ENCODE measurements at places on chromosomes 3 and 15.
A peak's percentile ranks its signal among the peaks of the same experiment; 100 is the strongest.

- DNase-seq: peak; percentile 80
Observed at GRCh38 chr15:31396881-31397560, 70.4 kb downstream of the KLF13 start.

GRCh38 chr3:32237670-32238452 is 619 bp upstream of the CMTM8 start:
- no peak for DNase-seq

DNA sequence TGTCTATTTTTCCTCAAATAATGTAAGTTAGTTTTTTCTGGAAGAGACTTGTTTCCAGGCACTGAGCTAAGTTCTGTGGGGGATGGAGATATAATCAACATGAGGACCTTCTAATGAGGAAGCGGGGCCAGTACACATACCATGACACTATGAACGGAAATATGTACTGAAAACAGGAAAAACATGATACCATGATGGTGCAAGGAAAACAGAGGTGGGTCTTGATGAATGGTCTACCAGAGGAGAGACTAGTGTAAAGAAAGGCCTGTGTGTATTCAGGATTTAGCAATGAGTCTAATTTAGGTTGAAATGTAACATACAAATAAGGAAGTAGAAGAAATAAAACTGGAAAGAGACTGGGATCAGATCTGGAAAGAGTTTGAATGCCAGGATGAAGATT is 38.9 kb upstream of the TPRG1 start:
- no peak for DNase-seq

- no peak for DNase-seq
Observed at GRCh38 chr15:91070872-91071271, 29.2 kb upstream of the SV2B start.

DNA sequence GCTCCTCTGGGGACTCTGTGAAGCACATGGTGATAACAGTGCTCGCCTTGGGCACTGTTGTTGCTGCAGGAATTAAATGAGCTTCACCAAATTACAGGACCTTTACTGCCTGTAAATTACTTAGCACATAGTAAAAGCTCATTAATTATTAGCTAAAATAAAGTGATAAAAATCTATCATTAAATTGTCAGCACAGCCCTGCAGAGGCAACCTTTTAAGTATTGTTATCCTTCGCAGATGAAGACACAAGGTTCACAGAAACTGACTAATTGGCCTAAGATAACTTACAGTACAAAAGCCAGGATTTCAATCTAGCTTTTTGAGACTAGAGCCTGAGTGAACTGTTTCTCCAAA is 96.0 kb downstream of the ST6GAL1 start:
- no peak for DNase-seq

- no peak for DNase-seq
Observed at GRCh38 chr3:117253636-117254035, 544.1 kb downstream of the TUSC7 start.

DNA sequence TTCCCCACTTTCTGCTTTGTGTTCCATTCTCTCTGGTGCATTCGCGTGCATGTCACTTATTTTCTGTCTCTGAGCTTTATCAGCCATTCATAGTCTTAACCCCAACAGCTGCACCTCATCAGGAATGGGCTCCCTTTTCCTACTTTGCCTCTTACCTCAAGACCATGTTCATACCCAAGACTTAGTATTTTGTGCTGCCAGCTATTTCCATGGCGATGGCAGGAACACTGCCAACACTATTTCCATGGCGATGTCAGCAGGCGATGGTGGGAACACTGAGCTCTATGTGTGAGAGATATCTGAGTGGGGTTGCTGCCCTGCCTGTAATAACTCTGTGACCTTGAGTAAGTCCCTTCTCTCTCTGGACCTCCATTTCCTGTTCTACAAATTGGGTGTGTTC is 5.5 kb downstream of the ZNF35 start:
- DNase-seq: no peak

- DNase-seq: no peak
Observed at GRCh38 chr3:129950318-129951046, 24.0 kb upstream of the TRH start.
